H9 (cell line): ENCODE measurements at places on chromosomes 13 and 19. TPM values are rescaled to one million over a fixed set of nuclear protein-coding genes. Genes with fewer than 3 reads are reported as not detected.

GRCh38 chr13:37175996-37176395, 70.5 kb upstream of the CSNK1A1L start:
- DNase-seq = no peak

DNA sequence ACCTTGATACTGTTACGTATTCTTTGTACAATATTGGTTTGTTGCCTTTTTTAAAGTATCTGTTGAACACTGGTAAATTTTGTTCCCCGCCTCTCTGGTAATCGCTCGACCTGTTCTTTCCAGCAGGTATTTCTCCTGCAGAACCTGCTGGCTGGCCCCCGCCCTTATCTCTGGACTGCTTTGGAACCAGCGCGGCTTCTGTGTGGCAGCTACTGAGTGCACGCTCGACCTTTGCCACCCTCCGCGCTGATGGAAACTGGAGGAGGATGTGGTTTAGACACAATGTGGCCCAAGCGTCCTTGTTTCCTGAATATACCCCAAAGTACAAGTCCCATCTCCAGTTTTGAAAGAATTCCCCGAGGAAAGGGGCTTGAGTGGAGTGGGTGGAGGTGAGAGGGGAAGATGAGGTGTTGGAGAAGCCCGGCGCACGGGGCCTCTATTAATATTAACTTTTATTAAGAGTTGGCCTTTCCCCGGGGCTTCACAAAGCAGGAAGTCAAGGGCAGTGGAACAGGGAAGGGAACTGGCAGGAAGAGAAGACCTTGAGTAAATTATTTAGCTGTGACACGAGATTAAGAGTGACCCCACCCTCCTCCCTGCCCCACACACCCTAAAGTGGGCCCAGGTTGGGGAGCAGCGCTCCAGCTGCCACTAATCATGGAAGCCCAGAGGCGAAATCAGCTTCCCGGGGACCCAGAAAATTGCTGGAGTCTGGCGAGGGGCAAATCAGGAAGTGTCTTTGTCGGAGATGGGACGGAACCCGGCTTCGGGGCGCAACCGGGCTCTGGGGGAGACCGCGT, 16.0 kb downstream of the CDX2 start:
- DNase-seq = no peak

DNA sequence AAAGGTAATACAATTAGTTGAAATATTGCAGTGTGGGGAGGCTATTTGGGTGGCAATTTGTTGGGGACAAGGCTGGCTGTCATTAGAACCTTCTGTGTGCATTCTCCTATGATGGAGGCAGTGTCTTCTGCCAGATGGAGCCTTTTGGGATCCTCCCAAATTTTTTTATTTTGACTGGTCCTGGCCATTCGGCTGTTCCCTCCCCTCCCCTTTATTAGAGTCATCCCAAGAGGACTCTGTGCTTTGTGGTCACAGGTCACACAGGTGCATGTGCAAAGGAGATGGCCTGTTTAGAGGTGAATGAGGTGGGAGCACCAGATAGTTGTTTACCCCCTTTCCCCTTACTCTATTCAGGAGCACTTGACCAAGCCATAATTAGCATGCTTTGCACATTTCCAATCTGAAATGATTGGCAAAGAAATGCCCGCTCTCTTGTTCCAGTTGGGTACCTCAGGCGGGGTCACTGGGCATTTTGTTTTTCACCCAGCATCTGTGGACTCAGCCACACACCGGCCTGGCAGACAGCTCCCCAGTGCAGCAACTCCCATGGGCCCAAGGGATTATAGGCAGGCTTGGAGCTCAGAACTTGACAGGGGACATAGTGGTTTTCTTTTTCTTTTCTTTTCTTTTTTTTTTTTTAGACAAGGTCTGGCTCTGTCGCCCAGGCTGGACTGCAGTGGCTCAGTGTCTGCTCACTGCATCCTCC, 19.8 kb downstream of the GATAD2A start:
- no peak for DNase-seq

DNA sequence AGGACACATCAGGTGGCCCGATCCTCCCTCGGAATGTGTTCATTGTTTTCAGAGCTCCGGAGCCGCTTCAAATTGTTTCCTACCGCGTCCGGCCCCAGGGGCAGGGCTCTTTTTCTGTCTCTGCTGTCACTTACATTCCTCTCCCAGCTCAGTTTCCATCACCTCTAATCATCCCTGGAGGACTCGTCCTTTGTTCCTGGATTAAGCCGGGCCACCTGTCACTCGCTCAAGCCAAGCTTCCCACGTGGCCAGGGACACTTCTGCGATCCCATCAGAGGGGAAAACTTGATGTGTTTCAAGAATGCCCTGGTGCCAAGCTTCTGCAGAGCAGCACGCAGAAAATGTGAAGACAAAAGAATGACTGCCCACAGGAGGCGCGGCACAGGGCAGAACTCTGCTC, 13.5 kb downstream of the IL17D start:
- DNase-seq = no peak

- no peak for DNase-seq
These were observed 403.5 kb upstream of the GPC6 start for GRCh38 chr13:92823059-92823458.

DNA sequence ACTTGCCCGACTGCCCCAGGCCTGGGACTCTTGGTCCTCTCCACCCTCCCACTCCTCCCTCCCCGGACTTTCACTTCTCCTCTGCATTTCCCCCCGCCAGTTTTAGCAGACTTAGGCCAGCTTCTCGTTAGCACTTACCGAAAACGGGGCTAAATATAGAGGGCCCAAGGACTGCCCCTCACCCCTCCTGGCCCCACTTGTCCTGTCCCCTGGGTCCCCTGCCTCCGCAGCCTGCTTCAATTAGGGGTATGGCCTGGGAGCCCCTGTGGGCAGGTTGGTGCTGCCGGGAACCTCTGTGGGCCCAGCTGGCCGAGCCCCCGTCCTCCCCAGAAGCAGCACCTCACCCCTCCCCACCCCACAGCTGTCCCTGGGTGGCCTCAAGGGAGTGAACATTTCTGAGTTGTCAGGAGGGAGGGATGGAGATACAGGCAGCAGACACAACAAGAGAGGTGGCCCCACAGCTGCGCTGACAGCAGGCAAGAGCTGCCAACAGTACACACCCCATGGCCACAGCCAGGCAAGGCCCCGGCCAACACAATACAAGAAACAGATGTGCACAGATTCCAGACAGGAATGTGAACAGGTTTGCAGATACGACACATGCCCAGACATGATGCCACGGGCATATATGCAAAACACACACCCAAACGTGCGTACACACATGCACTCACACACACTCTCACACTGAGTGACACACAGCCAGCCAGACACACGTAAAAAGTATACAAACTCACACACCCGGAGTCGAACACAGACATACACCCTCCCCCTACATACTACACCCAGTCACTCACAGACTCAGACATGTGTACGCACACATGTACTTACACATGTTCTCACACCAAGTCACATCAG, 2.6 kb downstream of the POU2F2 start:
- no peak for DNase-seq

- DNase-seq = peak; percentile 70
These were observed at the start of gene PEAK3 for GRCh38 chr19:2282062-2282861. TSS of gene PEAK3 (minus strand) at chr19:2282175. CDS start at chr19:2280931, 1,244 bp downstream.

- DNase-seq = no peak
These were observed 41.3 kb upstream of the KCTD15 start for GRCh38 chr19:33755099-33756035.

- DNase-seq = peak; percentile 52
These were observed 53.4 kb downstream of the MCF2L start for GRCh38 chr13:113022391-113022744.

STOML3 gene
- not detected in 2 replicates for total RNA-seq

POU2F2 gene
- 2.8 and 2.9 TPM in 2 replicates for total RNA-seq

DNA sequence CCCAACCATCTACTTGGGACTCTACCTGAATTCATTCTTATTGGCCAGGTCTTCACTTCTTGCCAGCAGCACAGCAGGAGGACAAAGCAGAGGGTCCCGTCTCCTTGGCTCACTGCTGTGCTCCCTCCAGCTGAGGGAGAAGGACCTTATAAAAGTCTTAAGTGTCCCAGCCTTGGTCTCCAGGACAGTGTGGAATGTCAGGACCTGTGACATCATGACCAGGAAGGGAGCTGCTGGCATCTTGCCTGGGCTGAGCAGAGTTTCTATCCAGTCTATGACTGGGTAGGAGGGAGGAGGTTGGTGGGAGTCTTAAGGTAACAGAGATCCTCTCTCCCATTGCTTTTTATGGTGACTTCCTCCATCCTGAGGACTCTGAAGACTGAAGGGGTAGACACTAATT, 56.6 kb upstream of the ANKRD10 start:
- DNase-seq = no peak

DNA sequence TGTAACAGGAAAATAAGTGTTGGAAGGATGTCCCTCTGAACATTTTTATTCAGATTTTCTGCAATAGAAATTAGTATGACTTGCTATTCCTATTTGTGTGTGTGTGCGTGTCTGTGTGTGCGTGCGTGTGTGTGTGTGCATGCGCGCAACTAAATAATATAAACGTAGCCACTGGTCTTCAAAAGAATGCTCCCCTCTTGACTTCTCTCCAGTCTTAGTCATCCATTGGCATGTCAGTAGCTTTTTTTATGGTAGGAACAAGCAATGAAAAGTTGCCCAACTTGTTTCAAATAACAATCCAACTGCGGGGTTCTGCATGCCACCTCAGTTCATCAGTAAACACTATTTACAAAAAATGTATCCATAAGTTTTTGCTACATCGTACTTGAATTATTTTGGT, 249.6 kb downstream of the GPC6 start:
- no peak for DNase-seq

DNA sequence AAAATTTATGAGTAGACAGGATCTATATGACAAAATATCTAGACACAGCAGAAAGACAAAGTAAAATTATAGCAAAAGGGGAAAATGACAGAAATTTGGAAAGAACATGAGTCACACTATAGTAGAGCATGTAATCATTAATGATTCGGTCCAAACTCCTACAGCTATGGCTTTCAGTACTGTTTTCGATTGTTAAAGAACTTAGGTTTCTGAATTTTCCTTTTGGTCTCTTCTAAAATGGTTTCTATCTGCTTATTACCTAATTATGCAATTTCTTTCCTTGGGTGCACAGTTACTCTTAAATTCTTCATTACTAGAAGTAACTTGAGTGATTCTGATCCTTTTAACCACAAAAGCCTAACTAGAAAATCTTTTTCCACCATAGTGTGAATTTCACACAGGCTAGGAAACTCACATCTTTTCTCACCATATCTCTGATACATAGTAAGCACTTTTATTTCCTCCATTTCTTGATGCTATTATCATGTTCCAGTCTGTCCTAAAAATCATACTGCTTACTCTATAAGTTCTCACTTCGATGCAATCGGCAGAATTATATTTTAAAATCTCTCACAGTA, 1101.4 kb downstream of the PCDH9 start:
- no peak for DNase-seq
